WTC11 (cell line): ENCODE measurements at places on chromosomes 5 and 9. TPM values are rescaled to one million over a fixed set of nuclear protein-coding genes. Genes with fewer than 3 reads are reported as not detected.

ZCCHC9 gene
- total RNA-seq: 30.4 to 30.8 TPM (median 30.8 TPM) in 3 replicates

- peaks cover 6% of the 10 kb centered on the region for H3K36me3 ChIP-seq
- H3K4me3 ChIP-seq: no peak overlapping the region
- H3K27ac ChIP-seq: peak overlapping the region; percentile 33; the same call in 1 of the 2 replicates
- no peaks in the 10 kb centered on the region for H3K27me3 ChIP-seq
Observed at GRCh38 chr9:134178768-134179551, 14.6 kb upstream of the RNU6ATAC start.

GRCh38 chr5:138831703-138832102 lies 43.4 kb downstream of the LRRTM2 start:
- no peak overlapping the region for H3K4me3 ChIP-seq
- no peak for DNase-seq
- H3K4me1 ChIP-seq: peaks cover 83% of the 10 kb centered on the region
- H3K27me3 ChIP-seq: no peaks in the 10 kb centered on the region
- peaks cover 35% of the 10 kb centered on the region for H3K36me3 ChIP-seq
- peak overlapping the region; percentile 84 for H3K27ac ChIP-seq

DNA sequence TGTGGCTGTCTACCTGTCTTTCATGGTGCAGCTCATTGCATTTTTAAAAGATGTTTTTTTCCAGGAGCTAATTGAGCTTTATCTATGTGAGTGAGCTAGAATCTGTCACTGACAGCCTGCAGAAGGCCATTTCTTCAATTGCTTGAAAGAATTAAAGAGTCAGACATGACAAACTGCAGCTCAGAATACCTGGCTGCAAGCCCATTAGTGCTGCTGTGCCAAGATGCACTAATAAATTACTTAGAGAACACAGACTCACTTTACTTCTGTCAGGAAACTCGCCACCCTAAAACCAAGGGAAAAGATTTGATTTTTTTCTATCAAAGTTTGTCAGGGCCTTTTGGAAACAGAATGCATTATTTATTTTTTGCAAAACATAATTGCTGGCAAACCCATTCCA lies 368.3 kb downstream of the CAAP1 start:
- H3K4me3 ChIP-seq: no peak overlapping the region
- no peak for DNase-seq
- no peaks in the 10 kb centered on the region for H3K36me3 ChIP-seq
- H3K4me1 ChIP-seq: no peaks in the 10 kb centered on the region
- no peaks in the 10 kb centered on the region for H3K27me3 ChIP-seq
- no peak overlapping the region for H3K27ac ChIP-seq

DNA sequence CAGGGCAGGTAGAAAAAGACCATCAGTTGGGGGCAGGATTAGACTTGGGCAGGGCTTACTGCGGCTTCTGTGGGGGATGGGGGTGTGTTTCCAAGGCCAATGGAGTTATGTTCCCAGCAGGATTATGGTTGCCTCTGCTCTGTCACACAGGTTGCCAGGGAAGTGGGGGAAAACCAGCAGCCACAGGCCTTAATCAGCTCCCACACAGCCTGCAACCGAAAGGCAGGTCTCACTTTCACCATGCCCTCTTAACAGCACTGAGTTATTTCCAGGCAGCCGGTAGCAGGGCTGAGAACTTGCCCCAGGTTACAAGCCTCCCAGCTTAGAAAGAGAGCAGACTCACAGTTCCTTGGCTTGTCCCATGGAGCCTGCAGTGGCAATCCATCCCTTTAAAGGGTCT lies 205.5 kb downstream of the FGF10 start:
- H3K27me3 ChIP-seq: no peaks in the 10 kb centered on the region
- no peak overlapping the region for H3K27ac ChIP-seq
- no peaks in the 10 kb centered on the region for H3K36me3 ChIP-seq
- peaks cover 4% of the 10 kb centered on the region; the same call in 1 of the 2 replicates for H3K4me1 ChIP-seq
- no peak overlapping the region for H3K4me3 ChIP-seq
